Stimulated activated CD8-positive, alpha-beta memory T cell treated with anti-CD3 and anti-CD28 coated beads, Interleukin-12 subunit alpha, Interleukin-12 subunit beta, amount 100 ng/mL, for 1 hour (primary cell): ENCODE measurements at places on chromosomes 1 and 21.

DNA sequence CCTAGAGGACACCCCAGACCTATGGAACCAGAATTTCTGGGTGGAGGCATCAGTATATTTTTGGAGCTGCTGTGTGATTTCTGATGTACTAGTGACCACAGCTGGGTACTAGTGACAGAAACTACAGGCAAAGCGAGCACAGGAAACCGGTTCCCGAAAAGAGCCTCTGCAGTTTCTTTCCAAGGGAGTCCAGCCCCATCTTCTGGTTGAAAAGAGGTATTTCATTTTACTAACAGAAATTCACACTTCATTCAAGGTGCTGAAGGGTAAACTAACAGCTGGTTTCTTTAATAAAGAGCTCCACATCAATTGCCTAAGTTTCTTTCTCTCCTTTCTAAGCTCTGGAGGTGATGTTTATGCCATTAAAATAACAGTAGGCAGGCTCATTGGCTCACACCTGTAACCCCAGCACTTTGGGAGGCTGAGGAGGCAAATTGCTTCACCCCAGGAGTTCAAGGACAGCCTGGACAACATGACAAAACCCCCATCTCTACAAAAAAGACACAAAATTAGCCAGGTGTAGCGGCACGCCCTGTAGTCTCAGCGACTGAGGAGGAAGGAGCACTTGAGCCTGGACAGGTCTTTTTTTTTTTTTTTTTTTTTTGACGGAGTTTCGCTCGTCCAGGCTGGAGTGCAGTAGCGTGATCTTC lies 22.0 kb downstream of the THAP3 start:
- DNase-seq = peak; percentile 4

DNA sequence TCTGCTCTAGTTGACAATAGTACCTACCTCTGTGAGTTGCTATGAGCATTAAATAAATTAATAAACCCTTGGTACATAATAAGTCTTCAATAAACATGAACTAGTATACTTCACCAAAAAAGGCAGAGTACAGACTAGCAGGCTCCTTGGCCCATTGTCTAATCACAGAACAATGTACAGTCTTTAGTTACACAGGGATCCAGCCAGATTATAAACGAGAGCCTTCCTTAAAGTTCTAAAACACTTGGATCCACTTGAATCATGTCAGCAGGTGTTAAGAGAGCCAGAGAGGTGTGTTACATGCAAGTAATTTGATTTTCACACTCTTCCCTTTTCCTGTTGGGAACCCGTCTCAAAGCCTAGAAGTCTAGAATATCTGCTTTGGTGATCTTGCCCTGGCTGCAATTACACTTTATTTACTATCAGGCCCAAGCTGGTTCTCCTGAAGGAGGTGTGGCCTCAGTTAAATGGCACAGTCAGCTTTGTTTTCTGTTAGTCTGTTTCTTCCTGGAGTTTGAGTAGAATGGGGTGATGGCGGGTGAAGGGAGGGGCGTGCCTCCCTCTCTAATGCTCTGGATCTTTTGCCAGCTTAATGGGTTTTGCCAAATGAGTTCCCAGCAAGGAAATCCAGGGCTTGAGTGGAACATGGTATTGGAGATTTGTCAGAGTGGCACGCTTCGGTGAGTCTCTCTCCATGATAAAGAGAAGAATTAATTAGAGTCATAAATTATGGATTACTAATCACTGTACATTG lies 570.9 kb upstream of the CAMK1G start:
- no peak for DNase-seq

DNA sequence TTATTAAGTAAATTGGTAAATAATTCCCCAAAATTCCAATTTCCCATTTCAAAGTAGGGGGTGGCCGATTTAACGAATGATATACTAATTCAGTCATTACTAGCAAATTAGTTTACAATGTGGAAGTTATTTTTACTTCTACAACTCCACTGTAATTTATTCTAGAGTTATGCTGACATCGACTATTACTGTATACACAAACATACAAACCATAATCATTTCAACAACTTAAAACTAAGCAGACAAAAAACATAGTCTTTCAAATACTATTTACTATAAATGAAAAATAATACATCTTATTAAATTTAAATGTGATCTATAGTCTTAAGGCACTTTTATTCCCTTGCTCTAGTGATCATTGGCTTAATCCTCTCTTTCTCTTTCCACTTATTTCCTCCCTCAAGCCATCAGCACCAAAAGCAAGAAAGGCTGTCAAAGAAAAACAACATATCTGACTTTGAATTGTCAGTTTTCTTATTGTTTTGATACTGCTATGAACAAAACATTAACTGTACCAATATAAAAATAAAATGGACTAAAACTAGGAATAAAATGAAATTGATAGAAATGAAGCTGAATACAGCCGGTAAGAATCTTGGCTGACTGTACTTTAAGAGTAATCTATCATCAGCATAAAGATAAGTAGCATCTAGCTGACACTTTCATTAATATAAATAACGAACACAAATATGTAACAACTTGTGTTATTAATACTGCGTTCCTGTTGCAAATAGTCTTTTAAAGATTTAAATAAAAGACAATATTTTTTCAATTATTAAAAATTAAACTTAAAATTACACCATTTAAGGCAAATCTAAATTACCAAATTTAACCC lies 4.1 kb downstream of the CDC42BPA start:
- DNase-seq = no peak

GRCh38 chr1:38062361-38063288 lies 16.0 kb upstream of the POU3F1 start:
- no peak for DNase-seq

DNA sequence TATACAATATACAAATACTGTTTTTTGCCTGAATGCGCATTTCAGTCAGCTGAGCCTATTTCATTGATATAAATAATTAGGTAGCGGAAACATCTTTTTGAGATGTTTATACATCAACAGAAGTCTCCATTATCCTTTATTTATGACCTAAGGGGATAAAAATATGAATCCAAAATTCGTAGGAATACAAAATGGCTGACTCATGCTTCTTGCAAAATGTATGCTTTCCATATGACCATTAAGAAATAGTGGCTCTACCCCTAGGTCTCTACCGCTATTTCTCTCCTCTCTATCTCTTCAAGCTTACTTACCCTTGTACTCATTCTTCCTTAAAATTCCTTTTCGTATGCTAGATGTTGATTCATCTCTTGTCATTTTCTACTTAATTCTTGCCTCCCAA lies 338.4 kb upstream of the TMPRSS15 start:
- no peak for DNase-seq

DNA sequence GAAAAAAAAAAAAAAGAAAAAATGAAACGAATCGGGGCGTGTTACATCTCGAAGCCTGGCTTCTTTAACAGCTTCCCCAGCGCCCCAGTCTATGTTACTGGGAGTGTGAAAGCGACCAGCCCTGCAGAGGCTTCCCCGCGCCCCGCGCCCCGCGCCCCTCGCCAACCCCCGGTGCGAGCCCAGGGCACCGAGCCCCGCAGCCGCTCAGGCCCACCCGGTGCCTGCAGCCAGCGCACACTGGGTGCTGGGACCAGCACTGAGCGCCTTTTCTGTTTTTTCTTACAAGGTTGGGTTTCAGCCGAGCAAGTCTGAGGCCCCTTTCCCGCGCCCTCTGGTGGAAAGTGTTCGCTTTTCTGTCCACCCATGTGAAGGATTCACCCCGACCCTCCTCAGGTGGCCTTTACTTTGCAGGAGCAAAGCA lies 42.1 kb upstream of the ZNF496 start:
- DNase-seq = peak; percentile 40

DNA sequence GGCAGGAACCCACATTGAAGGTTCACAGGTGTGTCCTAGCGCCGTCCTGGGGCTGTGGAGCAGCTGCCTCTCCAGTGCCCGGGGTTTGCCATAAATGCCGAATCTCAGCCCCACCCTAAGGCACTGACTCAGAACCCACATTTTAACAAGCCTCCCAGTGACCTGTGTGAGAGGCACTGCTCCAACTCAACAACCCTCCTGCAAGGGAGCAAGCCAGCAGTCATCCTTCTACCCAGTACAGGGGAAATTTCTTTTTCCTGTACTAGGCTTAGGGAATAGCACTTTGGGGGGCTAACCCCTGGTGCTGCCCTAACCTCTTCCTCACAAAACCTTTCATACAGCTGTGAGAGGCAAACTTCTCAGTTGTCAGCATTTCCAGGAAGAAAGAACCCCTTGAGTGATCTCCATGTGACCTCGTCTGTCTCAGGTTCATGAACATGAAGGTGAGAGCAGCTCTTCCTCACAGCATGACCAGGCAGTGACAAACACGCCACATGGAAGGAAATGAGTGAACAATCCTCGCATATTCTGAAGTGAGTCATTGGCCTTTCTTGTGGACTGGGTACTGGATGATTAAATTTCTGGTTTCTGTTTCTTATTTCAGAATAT lies 11.4 kb upstream of the BCAR3 start:
- no peak for DNase-seq

DNA sequence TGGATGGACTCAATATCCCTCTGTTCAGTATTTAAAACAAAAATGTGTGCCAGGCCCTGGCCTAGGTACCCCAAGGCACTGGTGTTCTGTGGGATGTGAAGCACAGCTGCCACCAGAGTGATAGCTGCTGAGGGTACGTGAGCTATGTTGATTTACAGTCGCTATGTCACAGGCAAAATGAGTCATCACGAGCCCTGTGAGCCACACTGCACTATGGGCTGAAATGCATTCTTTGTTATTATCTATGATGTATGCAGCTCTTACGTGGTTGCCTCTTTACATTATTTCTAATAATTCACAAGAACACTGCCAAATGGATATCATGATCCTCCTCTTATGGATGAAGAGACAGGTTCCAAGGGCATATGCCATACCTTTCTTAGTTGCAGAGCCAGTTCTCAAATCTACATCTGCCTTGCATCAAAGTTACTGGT lies 2.1 kb downstream of the TEX38 start:
- no peak for DNase-seq

DNA sequence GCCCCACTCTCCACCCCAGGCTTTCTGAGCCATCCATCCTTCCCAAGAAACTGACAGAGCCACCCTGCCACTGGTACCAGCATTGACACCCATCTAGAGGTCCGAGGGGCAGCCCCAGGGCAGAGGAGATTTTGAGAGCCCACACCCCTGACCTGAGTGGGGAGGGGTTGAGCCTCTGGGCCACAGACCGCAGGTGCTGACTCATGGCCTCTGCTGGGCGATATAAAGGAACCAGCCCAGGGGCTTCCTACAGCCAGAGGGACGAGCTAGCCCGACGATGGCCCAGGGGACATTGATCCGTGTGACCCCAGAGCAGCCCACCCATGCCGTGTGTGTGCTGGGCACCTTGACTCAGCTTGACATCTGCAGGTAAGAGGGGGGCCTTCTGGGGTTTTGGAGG lies at the start of gene PADI4:
PADI4 (plus strand) TSS at position 252 of the 400 bp plus-strand sequence; CDS start at position 278, 26 bp downstream.
- DNase-seq = no peak

DNA sequence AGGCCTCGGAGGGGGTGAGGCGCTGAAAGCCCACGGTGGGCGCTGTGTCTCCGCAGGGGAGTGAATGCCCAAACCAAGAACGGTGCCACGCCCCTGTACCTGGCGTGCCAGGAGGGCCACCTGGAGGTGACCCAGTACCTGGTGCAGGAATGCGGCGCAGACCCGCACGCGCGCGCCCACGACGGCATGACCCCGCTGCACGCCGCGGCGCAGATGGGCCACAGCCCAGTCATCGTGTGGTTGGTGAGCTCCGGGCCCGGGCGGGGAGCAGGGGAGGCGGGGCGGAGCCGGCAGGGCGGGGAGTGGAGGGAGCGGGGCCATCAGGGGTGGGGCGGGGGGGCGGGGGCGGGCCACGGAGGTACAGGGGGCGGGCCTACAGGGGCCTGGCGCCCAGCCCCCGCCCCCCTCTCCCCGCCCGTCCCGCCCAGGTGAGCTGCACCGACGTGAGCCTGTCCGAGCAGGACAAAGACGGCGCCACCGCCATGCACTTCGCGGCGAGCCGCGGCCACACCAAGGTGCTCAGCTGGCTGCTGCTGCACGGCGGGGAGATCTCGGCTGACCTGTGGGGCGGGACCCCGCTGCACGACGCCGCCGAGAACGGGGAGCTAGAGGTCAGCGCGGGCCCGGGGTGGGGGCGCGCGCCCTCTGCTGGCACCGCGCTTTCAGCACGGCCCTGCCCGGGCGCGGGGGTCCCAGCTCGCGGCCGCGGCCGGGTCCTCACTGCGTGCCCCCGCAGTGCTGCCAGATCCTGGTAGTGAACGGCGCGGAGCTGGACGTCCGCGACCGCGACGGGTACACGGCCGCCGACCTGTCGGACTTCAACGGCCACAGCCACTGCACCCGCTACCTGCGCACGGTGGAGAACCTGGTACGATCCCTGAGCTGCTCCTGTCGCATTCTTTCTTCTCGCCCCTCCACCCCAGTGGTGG lies 15.9 kb downstream of the ESPN start:
- peak; percentile 43 for DNase-seq

- no peak for DNase-seq
These were observed 651.3 kb downstream of the PTPRC start for GRCh38 chr1:199290186-199290585.

- no peak for DNase-seq
These were observed 14.0 kb downstream of the A3GALT2 start for GRCh38 chr1:33306653-33307493.
